ENCODE measurements at places on chromosomes 4 and X.

DNA sequence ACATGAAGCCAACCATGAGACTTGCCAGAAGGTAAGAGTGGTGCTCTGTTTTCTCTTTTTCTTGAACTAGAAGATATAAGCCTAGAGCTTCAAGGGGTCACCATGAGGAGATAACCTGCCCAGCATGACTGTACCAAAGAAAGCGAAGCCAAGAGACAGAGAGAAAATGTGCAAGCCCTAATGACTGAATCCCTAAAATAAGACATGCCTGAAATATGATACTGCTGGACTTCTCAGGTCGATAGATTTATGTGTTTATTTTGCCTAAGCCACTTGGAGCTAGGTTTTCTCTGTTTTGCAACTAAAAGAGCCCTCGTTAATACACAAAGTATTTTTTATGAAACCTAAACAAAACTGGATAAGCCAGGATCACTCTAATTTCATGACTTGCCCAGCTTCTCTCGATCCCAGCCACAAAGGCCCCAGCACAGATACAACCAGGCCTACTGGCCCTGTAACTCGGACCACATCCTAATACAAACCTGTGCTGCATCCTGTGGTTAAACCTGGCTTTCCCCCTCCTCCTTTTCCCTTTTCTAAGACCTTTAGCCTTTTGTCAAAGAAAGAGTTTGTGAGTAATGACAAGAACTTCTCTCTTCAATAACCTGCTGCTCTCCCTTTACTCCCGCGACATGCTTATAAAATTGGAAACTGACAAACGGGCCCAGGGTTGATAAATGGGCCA is 185.8 kb downstream of the APBB2 start:
- no peak for DNase-seq

- no peak for DNase-seq
Measured at GRCh38 chrX:39442332-39442731, 641.1 kb downstream of the MID1IP1 start.

GRCh38 chr4:21490682-21491081 is 457.9 kb downstream of the KCNIP4 start:
- no peak for DNase-seq

DNA sequence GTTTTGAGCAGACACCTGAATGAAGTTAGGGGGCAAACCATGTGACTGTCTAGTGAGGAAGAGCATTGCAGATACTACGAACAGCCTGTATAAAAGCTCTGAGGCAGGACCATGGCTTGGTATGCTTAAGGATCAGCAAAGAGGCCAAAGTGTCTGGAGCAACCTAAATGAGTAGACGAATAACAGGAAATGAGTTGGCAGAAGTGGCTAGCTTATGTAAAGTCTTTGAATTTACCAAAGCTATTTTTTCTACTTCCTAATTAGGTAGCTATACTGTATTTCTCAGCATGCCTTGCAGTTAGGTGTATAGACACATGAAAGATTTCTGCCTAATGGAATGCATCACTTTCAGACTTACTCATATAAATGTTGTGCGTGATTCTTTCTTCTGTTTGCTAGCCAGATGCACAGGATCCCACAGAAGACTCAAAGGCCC is 9.3 kb upstream of the GPRIN3 start:
- DNase-seq: peak; percentile 80

GRCh38 chrX:6959006-6959405 is 188.5 kb upstream of the STS start:
- no peak for DNase-seq

Measured in inflammatory macrophage treated with lipopolysaccharide for 1 hour (primary cell).